Stomach (tissue), 19 donors: ENCODE measurements at places on chromosomes 7 and 10. TPM values are rescaled to one million over a fixed set of nuclear protein-coding genes. Genes with fewer than 3 reads are reported as not detected.

Gene POLD2
- 47.3 TPM for total RNA-seq

GRCh38 chr7:157017603-157018327, 7.3 kb upstream of the MNX1 start:
- DNase-seq: no peak

- no peak for DNase-seq
Measured at GRCh38 chr7:97697396-97697795, 34.5 kb upstream of the TAC1 start.

DNA sequence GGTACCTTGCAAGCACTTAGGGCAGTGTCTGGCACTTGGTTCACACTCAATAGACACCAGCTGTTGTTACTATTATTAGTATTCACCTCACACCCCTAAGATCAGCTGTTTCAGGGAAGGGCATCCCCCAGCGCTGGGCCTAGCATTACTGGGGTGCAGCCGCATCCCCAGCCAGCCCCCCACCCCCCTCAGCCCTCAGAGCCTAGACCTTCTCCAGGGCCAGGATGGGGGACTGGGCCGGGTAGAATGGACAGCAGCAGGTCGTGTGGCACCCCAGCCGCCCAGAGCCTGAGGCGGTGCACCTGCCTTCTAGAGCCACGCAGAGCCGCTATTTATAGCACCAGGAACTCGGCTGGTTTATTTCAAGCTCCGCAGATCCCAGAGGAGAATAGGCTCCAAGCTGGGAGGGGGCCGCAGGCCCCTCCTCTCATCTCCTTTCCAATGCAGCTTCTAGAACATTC, 60.5 kb downstream of the GTF2IRD1 start:
- peak; percentile 61 for DNase-seq
